ENCODE measurements at places on chromosomes 7 and 10.

DNA sequence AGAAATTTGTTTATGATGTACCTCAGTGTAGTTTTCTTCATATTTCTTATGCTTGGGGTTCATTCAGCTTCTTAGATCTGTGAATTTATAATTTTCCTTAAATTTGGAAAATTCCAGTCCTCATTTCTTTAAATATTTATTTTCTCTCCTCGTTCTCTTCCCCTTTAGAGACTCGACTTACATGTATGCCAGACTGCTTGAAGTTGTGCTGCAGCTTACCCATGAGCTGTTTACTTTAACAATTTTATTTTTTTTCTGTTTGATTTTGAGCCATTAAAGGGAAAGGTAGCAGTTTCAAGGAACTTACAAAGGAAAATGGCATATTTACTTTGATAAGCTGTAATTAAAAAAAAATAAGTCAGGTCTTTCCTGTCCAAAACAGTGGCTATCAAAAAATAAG, 123.0 kb upstream of the ZNF32 start:
- DNase-seq, result no peak

- no peak for DNase-seq
Observed at GRCh38 chr10:11331726-11332125, 279.7 kb downstream of the USP6NL start.

GRCh38 chr7:28942168-28942567, 16.0 kb downstream of the TRIL start:
- DNase-seq, result no peak

DNA sequence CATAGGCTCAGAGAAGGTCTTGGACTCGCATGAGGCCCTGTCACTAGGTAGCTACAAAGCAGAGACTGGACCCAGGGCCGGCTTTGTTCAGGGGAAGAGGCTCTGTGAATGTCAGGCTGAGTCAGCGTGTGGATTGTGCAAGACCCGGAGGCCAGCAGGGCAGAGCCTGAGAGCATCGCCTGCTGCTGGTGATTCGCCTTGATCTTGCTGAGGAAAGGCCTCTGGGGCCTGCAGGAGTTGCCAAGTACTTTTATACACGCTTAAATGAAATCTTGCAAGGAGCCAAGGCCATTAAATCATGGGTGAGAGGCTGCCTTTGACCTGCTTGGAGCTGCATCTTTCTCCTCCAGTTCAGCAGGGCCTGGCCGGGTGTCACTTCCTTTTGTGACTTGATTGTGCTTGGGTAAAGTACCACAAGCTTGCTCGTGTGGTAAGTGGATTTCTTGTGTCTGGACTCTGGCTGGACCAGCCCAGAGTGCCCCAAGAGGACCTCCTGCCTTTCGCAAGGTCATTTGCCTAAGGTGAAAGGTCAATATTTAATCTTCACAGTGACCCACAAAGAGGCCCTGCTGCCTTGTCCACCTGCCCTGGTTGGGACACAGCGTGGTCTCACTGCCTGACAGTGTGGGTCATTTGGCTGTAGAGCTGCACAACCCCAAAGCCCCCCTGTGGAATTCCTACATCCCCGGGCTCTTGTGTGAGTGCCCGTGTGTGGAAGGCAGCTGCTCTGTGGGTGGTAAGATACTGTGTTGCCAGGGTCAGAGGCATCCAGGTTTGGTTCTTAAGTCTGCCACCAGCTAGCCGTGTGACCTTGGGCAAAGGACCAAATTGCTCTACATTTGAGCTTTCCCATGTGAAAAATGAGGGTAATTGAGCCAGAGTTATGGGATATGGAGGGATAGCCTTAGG, 38.6 kb upstream of the SH2D4B start:
- DNase-seq, result no peak

DNA sequence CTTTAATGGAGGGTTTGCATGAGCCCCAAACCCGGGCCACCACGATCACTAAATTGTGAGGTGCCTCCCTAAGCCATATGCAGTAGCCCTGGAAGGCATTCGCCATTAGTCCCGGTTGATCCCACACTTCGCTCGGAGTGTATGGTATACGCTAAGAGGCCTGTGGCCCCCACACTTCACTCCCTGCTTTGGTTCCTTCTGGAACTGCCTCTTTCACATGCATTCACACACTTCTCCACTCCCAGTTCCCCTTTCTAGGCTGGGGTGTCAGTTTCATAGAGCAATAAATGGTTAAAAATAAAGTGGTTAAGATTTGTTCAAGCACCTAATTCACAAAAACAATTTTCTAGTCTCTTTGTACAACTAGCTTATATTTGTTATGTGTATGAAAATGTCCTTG, 212.1 kb upstream of the KCND2 start:
- no peak for DNase-seq
